Chondrocyte (in vitro differentiated cells): ENCODE measurements at places on chromosomes 4 and X. TPM values are rescaled to one million over a fixed set of nuclear protein-coding genes. Genes with fewer than 3 reads are reported as not detected.

The SPATA18 gene
- 17.9 to 18.7 TPM (median 18.6 TPM) in 3 replicates for total RNA-seq

DNA sequence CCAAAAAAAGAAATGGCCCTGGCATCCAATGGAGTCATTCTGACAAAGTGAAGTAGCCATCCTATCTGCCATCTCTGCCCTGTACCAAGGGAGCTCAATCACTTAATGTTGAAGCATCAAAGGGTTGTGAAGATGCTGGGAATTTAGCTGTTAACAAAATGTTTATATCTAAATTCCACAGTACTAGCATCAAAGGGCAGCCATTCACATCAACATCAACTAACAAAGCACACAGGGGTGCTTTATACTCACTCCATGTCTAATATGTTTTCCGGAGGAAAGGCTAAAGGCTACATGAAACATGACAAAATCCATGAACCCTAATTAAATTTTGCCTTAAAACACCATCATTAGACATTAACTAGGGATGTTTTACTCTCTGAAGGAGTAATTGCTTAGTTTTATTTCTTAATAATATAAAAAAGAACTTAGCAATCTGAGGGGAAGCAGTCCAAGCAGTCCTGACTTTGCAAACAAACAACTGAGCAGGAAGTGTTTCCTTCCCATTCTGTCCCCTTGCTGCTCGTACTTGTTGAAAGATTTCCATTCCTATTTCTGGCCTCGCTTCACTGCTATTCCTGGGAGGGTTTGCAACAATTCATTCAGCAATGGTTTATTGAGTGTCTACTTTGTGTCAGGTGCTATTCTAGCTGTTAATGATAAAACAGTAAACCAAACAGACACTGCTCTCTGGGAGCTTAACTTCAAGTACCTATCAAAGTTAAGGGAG, 208.6 kb upstream of the SLC7A11 start:
- no peak overlapping the region for H3K4me3 ChIP-seq
- DNase-seq: no peak
- no peaks in the 10 kb centered on the region for H3K4me1 ChIP-seq

DNA sequence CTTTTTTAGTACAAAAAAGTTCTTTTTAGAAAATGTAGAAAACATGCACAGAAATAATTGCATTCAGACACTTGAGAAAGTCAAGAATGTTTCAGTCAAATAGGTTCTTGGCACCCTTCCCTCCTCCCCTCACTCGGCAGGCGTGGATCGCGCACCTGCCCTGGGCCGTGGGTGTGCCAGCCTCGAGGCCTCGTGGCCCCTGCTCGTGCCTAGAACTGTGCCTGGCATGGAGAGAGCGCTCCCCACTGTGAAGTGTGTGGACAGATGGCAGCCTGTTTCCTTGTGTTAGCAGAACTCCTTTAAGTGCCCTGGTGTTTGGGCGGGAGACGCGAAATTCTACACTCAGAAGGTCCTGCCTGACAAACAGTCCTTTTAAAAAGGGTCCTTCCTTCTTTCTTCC, 14.7 kb downstream of the RGS12 start:
- no peaks in the 10 kb centered on the region for H3K27me3 ChIP-seq
- H3K27ac ChIP-seq: no peak overlapping the region
- H3K4me3 ChIP-seq: no peak overlapping the region
- H3K4me1 ChIP-seq: peaks cover 21% of the 10 kb centered on the region
- no peak for DNase-seq

GRCh38 chrX:2183193-2183725, 317.5 kb downstream of the DHRSX start:
- H3K27me3 ChIP-seq: no peaks in the 10 kb centered on the region
- H3K27ac ChIP-seq: peak overlapping the region; percentile 50
- no peaks in the 10 kb centered on the region for H3K36me3 ChIP-seq
- DNase-seq: no peak
- H3K4me3 ChIP-seq: no peak overlapping the region

DNA sequence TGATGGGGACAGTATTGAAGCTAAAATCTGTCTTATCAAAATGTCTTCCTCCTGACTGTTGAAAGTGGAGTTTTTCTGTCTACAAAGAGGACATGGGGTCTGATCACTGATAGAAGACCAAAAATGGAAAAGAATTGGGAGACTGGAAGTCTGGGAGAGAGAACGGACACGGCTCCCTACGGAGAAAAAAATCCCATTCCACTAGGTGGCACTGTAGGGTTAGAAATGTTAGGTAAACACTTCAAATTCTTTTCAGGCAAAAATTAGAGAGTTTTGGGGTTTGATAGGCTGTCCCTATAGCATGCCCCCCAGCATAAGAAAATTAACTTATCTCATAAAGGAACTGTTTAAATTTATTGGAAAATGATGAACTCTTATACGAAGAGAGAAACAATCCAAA, 200.5 kb downstream of the FAM133A start:
- DNase-seq: no peak
- H3K4me3 ChIP-seq: no peak overlapping the region
- peaks cover 4% of the 10 kb centered on the region for H3K36me3 ChIP-seq
- H3K27me3 ChIP-seq: peaks cover 3% of the 10 kb centered on the region
- no peaks in the 10 kb centered on the region for H3K4me1 ChIP-seq
- no peak overlapping the region for H3K27ac ChIP-seq

GRCh38 chr4:79621061-79621460, 213.0 kb upstream of the GK2 start:
- DNase-seq: no peak
- H3K4me1 ChIP-seq: no peaks in the 10 kb centered on the region
- no peak overlapping the region for H3K27ac ChIP-seq
- peaks cover 17% of the 10 kb centered on the region for H3K27me3 ChIP-seq
- H3K4me3 ChIP-seq: no peak overlapping the region

DNA sequence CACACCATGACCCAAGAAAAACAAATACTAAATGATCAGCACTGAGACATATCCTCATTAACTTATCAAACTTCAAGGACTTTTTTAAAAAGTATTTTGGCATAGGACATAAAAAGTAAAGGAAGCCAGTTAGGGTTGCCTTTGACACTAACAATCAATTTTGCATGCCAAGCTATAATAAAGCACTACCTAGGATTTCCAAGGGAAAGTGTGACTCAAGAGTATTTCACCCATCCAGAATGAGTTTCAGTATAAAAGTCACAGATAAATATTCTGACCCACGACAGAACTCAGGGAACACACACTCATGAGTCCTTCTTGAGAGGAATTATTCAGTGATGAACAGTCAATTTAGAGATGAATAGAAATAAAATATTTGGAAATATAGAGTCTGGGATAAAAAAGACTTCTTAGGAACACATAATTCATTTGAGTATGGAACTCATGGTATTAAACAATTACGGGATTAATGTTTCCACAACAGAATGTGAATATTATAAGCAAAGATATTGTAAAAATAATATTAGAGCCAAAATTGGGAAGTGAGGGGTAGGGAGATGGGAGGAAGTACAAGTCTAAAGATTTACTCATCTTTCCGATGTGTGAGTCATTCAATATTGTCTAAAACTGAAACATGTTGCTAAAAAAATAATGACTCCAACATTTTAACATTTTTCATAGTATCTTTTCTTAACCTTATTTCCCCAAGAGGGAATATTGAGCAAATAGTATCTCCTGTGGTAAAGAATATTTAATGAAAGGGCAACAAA, 143.5 kb upstream of the LNX1 start:
- no peaks in the 10 kb centered on the region for H3K36me3 ChIP-seq
- H3K4me1 ChIP-seq: peaks cover 50% of the 10 kb centered on the region
- DNase-seq: no peak
- H3K4me3 ChIP-seq: no peak overlapping the region

GRCh38 chr4:104022831-104023230, 303.0 kb upstream of the TACR3 start:
- H3K27ac ChIP-seq: no peak overlapping the region
- H3K4me1 ChIP-seq: no peaks in the 10 kb centered on the region
- no peak for DNase-seq
- peaks cover 8% of the 10 kb centered on the region for H3K27me3 ChIP-seq

The CC2D2A gene
- total RNA-seq: 18.6 to 31.5 TPM (median 19.2 TPM) in 3 replicates

DNA sequence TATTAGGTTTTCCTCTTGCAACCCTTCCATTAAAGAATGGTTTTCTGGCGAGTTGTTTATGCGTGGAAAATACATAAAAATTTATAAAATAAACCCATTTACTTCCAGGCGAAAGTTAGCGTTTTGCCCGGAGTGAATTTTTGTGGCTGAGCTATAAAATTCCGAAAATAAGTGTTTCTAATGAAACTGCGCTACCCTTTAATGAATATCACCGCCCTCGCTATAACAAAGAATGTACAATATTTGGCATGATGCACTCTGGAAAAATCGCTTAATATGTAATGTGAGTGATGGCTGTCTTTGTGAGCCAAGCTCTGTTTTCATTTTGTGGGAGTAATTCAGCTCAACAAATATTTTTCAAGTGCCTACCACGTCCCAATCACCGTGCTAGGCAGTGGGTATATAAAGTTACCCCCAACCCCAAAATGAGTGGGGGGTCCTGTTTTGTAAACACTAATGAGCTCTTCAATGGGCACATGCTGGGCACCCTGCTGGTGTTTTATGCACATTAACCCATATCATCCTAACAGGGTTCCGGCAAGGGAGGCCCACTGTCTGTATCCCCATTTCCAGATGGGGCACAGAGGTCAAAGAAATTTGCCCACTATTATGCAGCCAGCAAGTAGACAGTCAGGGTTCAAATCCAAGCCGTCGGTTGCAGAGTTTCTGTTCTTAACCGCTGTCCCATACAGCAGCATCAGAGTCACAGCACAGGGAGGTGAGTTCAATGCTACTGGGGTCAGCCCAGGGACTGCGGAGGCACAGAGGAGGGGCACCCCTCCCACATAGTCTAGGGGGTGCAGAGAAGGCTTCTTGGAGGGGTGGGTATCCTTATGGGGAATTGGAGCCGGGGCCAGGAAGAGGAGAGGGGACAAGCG, 65.7 kb upstream of the STX18 start:
- no peak for DNase-seq
- H3K4me3 ChIP-seq: no peak overlapping the region
- no peak overlapping the region for H3K27ac ChIP-seq
- H3K4me1 ChIP-seq: no peaks in the 10 kb centered on the region

- no peaks in the 10 kb centered on the region for H3K27me3 ChIP-seq
- DNase-seq: no peak
- H3K36me3 ChIP-seq: no peaks in the 10 kb centered on the region
- H3K4me3 ChIP-seq: no peak overlapping the region
These were observed 223.8 kb upstream of the MAGEC2 start for GRCh38 chrX:142428916-142429315.

- H3K4me3 ChIP-seq: no peak overlapping the region
- peaks cover 87% of the 10 kb centered on the region for H3K4me1 ChIP-seq
- no peak for DNase-seq
- no peaks in the 10 kb centered on the region for H3K27me3 ChIP-seq
- H3K36me3 ChIP-seq: peaks cover 3% of the 10 kb centered on the region
- H3K27ac ChIP-seq: peak overlapping the region; percentile 92
These were observed 57.7 kb downstream of the ARHGAP10 start for GRCh38 chr4:147789596-147789995.

DNA sequence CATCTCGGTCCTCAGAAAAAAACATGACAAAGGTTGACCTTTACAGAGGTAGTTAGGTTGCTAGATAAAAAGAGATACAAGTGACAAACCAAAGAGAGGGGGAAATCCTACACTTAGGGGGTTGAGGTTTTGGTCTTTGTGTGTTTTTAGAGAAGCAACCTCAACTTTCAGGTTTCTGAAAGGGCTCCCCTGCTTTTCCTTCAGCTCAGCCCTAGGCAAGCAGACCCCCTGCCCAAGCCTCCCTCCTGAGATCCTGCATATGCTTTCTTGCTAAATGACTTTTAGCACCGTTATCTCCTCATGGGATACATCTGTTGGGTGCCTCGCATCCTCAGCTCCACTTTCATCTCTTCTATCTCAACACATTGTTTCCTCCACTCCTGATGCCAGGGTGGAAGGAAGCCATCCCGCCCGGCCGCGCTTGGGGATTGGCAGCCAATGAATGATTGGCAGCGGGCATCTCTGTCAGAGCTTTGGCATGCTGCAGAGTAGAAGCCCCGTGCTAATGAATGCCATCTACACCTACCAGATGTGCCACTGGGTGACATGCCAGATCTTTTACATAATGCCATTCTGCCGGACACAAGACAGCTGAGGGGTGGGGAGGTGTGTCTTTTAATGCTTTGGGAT, 15.0 kb upstream of the PRDM8 start:
- H3K4me1 ChIP-seq: peaks cover 26% of the 10 kb centered on the region
- no peak overlapping the region for H3K27ac ChIP-seq
- no peak overlapping the region for H3K4me3 ChIP-seq
- H3K36me3 ChIP-seq: peaks cover 10% of the 10 kb centered on the region
- peaks cover 45% of the 10 kb centered on the region for H3K27me3 ChIP-seq

The TMEM128 gene
- 16.0 to 20.2 TPM (median 18.9 TPM) in 3 replicates for total RNA-seq

- no peaks in the 10 kb centered on the region for H3K27me3 ChIP-seq
- no peak for DNase-seq
- H3K4me3 ChIP-seq: no peak overlapping the region
- H3K4me1 ChIP-seq: peaks cover 20% of the 10 kb centered on the region
These were observed 158.1 kb upstream of the MAMLD1 start for GRCh38 chrX:150205011-150205410.

The GLRB gene
- 11.4 to 22.6 TPM (median 12.6 TPM) in 3 replicates for total RNA-seq

- H3K27ac ChIP-seq: peak overlapping the region; percentile 45
- H3K4me3 ChIP-seq: no peak overlapping the region
- no peaks in the 10 kb centered on the region for H3K27me3 ChIP-seq
- H3K36me3 ChIP-seq: peaks cover 8% of the 10 kb centered on the region
- no peaks in the 10 kb centered on the region for H3K4me1 ChIP-seq
These were observed 25.6 kb downstream of the FLNA start for GRCh38 chrX:154348646-154349358.

DNA sequence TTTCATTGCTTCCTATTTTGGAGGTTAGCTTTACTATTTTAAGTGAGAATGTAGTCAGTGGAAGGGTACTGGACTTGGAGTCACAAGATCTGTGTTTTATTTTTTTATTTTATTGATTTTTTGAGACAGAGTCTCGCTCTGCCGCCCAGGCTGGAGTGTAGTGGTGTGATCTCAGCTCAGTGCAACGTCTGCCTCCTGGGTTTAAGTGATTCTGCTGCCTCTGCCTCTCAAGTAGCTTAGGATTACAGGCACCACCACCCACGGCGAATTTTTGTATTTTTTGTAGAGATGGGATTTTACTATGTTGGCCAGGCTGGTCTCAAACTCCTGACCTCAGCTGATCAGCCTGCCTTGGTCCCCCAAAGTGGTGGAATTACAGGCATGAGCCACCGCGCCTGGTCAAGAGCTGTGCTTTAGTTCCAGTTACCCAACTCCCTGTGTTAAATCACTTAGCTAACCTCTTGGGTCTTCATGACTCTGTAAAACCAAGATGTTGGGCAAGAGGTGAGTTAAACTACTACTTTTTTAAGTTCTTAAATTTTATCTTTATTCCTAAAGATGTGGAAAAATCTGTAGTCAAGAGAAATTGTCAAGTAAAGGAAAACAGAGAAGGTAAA, 11.2 kb downstream of the USP9X start:
- peaks cover 49% of the 10 kb centered on the region for H3K4me1 ChIP-seq
- peak overlapping the region; percentile 34 for H3K27ac ChIP-seq
- no peak for DNase-seq
- H3K36me3 ChIP-seq: no peaks in the 10 kb centered on the region
